SHP77 (cell line): ENCODE measurements at places on chromosomes 5 and 9.

GRCh38 chr5:140145818-140146522 lies 20.2 kb downstream of the IGIP start:
- DNase-seq: no peak

DNA sequence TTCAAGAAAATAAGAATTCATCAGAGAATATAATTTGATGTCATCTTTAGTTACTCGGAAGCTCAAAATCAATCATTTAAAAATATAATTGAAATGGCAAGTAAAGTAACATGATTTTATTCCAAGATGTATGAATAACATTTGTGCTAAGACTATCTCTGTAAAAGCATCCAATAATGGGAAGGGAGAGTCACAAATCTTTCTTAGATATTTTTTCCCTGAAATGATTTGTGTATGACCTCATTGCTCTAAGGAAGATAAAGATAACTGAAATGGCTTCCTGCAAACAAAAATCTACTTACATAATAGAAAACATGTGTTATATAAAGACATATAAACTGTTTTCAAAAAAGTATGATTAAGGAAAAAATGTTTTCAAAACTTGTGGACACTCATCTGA lies 97.4 kb upstream of the FGF10 start:
- DNase-seq: no peak

DNA sequence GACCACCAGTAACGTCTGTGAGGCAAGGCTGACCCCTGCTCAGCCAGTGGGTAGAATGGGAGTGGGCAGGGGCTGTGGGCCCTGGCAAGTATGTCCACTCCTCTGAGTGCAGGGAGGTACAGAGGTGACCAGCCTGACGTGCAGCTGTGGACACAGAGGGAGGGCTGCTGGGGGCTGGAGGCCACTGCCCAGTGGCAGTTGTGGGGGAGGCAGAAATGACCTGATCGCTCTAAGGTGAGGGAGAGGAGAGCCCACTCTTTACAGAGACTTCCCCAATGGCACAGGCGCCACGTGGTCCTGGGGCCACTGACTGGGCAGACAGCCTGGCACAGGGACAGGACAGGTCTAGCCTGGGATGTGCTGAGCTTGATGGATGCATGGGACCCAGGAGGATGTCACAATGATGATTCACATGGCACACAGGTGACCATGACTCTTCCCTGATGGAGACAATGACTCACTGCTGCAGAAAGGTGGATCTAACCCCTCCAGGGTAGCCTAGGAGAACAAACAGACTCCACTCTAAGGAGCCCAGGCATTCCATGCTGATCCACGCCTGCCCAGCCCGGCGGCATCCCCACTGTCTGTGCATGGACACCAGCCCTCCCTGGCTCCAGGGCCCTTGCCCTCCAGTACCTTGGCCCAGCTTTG lies 7.7 kb downstream of the LPCAT1 start:
- no peak for DNase-seq

DNA sequence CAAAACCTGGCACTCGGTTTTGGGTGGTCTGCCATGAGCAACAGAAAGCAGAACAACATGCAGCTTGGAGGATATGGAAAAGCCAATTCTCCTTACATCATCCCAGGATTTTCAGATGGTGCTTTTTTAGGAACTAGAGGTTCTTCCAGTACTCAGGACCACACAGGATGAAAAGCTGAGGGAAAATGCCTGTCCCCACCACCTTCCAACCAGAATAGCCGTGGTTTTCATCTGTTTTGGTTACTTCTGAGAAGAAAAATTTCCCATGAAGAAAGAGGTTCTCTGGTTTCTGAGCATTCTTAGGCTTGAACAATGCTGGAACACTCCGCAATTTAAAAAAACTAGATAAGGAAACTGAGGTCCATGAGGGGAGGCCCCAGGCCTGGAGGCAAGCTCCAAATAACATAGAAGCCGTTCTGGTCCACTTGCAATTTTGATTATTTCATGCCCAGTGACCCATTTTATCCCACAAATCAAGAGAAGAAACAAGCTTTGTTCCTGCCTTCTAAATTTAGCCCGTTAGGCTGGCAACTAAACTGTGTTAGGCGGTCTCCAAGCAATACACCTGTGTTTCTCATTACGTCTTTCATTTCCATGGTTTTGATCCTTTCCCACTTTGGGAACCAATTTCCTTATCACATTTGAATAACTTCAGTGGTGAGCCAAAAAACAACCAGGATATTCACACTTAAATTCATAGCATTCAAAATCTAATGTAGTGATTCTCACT lies 79.2 kb upstream of the SPIN1 start:
- no peak for DNase-seq

- no peak for DNase-seq
These were observed 133.4 kb downstream of the ACTBL2 start for GRCh38 chr5:57349214-57349613.

DNA sequence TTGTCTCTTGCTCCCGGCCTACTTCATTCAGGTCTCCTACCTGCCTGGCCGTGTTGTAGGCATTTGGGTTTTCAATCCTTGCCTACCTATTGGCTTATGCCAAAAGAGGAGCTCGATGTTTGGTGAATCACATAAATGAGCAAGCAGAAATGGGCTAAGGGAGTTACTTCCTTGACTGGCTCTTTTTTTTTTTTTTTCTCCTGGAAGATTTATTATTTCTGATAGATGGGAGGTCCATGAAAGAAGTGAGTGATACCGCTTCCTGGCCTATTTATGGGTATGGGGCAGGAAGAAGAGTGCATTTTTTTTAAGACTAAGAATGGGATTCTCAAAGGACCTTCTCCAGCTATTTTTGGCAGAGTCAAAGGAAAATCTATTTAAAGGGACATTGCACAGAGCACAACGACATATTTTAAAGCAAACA lies 294.1 kb downstream of the ARHGAP26 start:
- no peak for DNase-seq

- no peak for DNase-seq
These were observed 32.5 kb downstream of the GLT6D1 start for GRCh38 chr9:135606885-135607259.

- no peak for DNase-seq
These were observed 101.7 kb upstream of the LHFPL2 start for GRCh38 chr5:78750281-78750680.

GRCh38 chr9:72622186-72622585 lies 100.8 kb downstream of the TMC1 start:
- DNase-seq: no peak

DNA sequence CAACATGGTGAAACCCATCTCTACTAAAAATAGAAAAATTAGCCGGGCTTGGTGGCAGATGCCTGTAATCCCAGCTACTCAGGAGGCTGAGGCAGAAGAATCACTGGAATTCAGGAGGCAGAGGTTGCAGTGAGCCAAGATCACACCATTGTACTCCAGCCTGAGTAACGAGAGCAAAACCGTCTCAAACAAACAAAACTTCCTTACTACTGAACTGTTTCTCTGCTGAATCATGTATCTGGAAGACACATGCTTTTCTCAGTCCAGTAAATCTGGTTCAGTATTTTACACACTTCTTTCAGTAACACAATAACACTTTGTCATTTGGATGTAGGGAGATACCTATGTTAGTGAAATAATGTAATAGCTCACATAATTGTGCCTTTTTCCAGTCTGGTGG lies 7.9 kb downstream of the TRMT10B start:
- no peak for DNase-seq

DNA sequence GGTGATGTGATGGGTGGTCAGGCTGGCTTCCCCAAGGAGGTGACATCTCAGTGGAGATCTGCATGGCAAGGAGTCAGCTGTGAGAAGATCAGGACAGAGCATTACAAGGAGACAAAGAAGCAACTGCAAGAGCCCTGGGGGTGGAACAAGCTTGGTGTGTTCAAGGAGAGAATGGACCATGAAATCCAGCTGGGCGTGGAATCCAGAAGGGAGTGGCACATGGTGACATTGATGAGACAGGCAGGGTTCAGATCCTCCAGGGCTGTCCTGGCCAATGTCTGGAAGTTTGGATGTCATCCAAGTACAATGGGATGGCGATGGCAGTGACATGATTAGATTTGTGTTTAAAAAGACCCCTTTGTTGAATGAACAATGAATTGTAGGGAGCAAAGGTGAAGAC lies 175.6 kb downstream of the MACROH2A1 start:
- no peak for DNase-seq

GRCh38 chr9:5278486-5278885 lies 26.0 kb downstream of the RLN2 start:
- DNase-seq: no peak

DNA sequence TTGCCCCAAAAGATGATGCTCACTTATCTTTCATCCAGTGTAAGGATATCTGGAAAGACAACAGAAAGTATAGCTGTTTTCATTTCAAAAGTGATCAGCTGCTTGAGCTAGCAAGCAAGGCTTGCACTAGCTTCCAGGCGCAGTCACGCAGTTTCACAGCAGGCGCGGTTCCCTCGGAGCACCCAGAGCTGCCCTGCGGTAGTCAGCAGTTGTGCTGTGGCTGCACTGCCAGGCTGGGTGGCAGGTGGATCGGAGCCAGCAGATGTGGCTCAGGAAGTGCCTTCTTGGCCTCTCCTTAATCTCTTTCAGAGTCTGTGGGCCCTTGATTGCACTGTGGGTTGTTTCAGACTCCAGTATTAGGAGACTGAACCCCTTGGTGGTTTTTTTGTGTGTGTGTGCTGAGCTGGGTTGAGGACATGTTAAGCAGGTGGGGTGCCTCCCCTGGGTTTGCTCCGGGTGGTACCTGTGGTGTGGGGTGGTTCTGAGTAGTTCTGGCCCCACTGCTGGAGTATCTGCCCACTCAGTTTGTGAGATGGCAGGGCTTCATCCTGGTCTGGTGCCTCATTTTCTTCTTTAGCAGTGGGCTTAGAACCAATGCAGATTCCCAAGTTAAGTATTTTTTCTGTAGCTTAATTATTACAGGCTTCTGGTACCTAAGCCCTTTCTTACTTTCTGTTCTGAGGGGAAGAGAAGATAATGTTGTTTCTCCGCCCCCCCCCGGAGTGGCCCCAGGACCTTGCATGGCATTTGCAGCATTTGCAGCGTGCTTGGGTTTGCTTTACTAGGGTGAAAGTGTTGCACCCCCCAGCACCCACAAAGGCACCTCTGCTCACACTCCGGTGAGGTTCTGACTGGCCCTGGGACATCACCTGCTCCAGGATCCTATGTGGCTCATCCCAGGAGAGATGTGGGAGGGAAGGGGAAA lies 16.4 kb downstream of the TENT4A start:
- no peak for DNase-seq

- DNase-seq: no peak
These were observed 48.7 kb downstream of the CHD1 start for GRCh38 chr5:98880151-98880550.

DNA sequence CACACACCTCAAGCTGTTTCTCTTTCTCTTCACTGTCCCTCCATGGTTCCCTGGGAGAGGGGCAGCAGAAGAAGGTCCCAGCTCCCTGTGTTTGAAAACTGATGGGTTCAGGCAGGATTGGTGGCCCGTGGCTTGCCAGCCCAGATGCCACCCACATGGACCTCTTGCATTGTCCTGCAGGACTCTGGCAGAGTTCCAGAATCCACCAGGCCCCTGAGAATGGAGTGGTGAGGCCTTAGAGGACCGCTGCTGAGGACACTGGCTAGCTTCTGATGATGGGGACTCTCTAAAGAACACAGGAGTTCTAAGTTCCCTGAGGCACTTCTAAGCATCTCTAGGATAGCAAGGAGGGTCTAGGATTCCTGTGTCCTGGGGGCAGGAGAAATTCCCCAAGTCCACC lies 24.8 kb downstream of the CTSL start:
- DNase-seq: no peak

- no peak for DNase-seq
These were observed 130.7 kb upstream of the KLF4 start for GRCh38 chr9:107620236-107620635.

DNA sequence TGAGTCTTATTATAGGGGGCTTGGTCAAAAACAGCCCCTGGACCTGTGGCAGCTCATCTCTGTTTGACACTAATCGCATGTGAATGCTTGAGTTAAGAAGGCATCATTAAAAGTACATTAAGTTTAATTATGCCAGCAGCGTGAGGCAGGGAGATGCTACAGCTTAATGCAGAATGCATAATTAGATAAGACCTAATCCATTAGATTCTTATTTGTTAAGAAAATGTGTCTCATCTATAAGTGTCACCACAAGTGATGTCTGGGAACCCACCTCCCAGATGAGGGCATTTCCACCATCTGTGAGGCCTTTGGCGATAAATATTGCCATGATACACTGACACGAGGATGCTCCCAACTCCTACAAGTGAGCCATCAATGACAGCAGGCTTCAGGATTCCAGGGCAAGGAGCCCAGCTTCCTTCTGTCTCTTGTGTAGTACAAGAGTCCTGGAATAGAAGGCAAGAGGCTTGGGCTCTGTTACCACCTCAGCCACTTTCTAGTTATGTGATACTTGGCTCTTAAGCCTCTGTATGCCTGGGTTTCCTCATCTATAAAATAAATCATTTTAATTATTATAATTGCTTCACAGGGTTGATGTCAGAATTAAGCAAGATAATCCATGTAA lies 202.7 kb downstream of the FAM114A2 start:
- DNase-seq: no peak
